ENCODE measurements at places on chromosomes 7 and 10.
A peak's percentile ranks its signal among the peaks of the same experiment; 100 is the strongest.

GRCh38 chr10:36666451-36666850, 458.9 kb upstream of the ANKRD30A start:
- no peak for DNase-seq

- DNase-seq: no peak
These were observed 271.6 kb downstream of the CSTF2T start for GRCh38 chr10:51427758-51428157.

DNA sequence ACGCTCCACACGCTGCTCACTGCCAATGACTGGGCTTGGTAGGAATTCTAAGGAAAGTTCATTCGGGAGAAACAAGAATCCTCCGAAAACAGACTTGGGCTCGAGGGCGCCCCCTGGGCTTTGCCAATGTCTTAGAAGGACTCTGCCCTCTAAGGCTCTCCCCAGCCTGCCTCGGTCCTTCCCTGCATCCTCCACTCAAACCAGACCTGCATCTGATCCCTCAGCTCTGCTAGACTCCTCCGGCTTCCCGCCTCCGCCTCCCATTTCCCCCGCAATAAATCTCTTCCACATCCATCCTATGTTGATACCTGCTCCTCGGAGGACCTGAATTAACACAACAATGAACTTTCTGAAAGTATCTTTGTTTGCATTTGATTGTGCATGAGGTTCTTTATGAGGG, 177.6 kb downstream of the PLPP4 start:
- no peak for DNase-seq

GRCh38 chr7:88091988-88092675, 127.7 kb downstream of the SRI start:
- no peak for DNase-seq

- no peak for DNase-seq
These were observed 6.0 kb downstream of the IL15RA start for GRCh38 chr10:5971315-5971832.

GRCh38 chr10:78852466-78853240, 216.1 kb upstream of the ZMIZ1 start:
- peak; percentile 14 for DNase-seq

DNA sequence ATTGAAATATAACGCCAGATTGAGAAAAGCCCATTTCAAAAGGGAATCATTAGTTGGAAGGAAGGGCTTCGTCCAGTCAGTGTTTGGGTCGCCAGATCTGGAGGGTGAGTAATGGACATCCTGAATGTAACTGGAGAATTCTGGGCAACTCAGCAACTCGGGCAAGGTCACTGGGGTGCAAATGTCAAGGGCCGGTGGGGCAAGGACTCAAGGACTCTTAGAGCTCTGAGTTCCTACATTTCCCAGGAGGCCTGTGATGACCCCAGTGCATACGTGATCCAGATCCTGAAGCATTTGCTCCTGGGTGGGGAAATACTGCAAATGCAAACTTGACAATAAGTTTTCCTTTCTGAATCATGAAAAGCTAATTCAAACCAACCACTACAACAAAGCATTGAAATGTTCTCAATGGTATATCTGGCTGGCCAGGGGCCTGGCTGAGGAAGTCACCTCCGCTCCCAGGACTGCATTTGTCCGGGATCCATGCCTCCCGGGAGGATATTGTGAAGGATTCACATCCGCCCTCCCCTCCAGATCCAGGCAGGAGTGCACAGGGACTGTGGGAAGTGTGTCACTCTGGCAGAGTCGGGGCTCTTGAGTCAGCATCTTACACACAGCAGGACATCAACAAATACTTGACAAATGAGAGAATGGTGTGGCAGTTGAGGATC, 164.0 kb downstream of the FANK1 start:
- DNase-seq: no peak

GRCh38 chr10:115951242-115951641, 321.8 kb downstream of the GFRA1 start:
- DNase-seq: no peak

DNA sequence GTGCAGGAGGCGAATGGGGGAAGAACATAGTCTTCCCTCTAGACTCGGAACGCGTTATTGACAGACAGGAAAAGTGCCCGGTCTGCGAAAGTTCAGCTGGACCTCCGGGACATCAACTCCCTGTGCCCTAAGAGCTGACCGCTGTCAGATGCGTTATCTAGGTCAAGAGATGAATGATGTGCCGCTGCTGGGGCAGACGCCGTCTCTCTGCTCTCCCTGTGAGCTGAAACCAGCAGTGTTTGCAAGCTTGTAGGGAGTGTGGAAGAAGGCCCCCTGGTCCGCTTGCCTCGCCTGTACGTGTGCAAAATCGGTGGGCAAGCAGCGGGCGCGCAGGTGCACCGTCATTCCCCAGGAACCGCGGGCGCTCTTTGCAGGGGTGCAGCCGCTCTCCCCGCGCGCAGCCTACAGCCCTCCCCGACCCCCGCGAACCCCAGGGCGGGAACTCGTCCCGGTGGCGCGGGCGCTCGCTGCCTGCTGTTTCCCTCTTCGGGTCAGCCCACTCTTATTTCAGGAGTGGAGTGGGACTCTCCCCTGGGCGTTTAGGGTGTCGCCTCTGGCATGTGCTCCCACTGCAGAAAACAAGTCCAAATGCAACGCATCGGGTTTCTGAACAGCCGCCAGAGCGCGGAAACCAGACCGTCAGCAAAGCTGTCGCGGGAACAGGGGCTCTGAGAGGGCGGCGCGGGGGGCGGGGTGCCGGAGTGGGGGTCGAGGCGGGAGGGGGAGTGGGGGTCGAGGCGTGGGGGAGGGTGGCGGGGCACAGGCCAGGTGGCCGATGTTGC, 1.8 kb upstream of the PFKFB3 start:
- DNase-seq: peak; percentile 53

- no peak for DNase-seq
These were observed 18.5 kb upstream of the SEM1 start for GRCh38 chr7:96728139-96728538.

- no peak for DNase-seq
These were observed 120.7 kb downstream of the CXCL12 start for GRCh38 chr10:44264244-44264643.

- no peak for DNase-seq
These were observed 492.2 kb downstream of the CCSER2 start for GRCh38 chr10:84820596-84820995.

DNA sequence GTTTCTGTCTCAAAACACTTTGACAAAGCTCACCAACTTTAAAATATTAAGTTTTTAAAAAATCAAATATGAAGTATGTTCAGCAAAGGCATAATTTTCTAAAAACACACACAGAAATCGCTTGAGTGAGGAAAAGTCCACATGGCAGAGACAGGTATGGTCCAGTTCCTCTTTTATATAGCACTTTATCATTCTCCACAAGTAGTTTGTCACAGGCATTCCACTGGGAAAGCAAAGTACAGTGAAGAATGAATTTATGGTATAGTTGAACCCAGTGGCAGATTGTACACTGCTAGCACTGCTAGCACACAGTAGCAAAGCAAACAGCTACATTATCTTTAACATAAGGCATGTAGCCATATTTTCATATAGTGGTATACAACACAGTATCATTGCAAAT, 102.3 kb downstream of the HECTD2 start:
- DNase-seq: no peak

GRCh38 chr10:398954-399353, 263.7 kb downstream of the ZMYND11 start:
- DNase-seq: no peak

GRCh38 chr10:126087796-126088505, 191.6 kb downstream of the FANK1 start:
- no peak for DNase-seq

- DNase-seq: no peak
These were observed 25.6 kb upstream of the ADGRA1 start for GRCh38 chr10:133062085-133062484.

DNA sequence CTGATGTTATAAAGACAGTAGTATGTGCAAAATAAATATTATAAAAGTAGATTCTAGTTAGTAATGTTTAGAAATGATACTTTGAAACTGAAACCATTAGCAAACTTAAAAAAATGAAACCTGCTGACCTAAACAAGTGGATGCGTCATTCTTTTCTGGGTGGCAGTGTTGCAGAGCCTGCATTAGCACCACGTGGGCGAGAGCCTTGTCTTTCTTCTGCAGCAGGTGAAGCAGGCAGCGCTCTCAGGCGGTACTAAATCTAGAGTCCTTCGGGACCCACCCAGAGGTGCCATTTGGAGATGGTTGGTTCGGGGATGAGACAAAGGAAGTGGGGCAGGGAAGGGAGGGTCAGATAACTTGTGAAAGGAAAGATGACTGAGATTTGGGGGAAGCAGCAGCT, 759.1 kb upstream of the IGFBP3 start:
- DNase-seq: no peak

- DNase-seq: no peak
These were observed 4.4 kb upstream of the MPP7 start for GRCh38 chr10:28307267-28307666.
